ENCODE measurements at places on chromosomes 2 and 18. TPM values are rescaled to one million over a fixed set of nuclear protein-coding genes. Genes with fewer than 3 reads are reported as not detected.

GRCh38 chr2:36464006-36464721 lies 108.6 kb downstream of the CRIM1 start:
- no peak overlapping the region for H3K4me3 ChIP-seq
- H3K27ac ChIP-seq: no peak overlapping the region
- no peaks in the 10 kb centered on the region for H3K36me3 ChIP-seq
- no peak for DNase-seq
- no peaks in the 10 kb centered on the region for H3K4me1 ChIP-seq

DNA sequence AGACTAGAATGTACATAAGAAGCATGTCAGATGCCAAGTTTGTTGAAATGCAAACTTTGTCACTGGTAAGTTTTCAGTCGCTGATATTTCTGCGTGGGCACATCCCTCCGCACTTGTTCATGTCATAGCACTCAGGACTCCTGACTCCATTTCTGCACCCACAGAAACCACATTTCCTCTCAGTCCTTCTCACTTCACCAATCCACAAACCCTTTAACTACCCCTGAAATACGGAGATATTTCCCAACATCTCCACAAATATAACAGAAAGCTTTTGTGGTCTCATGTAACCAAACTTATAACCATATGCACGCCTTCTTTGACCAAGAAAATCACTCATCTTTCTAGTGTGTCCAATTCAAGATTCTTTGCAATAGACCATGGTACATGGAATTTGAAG lies 276.9 kb upstream of the ERBB4 start:
- DNase-seq: no peak
- H3K4me3 ChIP-seq: no peak overlapping the region
- no peaks in the 10 kb centered on the region for H3K27me3 ChIP-seq
- no peaks in the 10 kb centered on the region for H3K4me1 ChIP-seq
- H3K36me3 ChIP-seq: no peaks in the 10 kb centered on the region

DNA sequence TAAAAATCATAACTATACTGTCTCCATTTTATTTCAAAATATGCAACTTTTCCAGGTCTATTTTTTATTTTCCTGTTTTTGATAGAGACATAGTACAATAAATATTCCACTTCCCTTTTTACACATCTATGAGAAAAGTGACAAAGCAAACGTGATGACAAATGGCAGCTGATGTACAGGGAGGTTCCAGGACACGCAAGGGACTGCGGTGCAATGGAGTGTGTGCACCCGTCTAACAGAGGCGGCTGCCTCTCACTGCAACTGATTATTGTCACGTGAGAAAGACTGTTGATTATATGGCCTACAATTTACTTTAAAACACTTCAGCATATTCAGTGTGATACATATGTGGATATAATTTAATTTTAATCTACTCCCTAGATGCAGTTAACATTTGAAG lies 142.6 kb downstream of the LRRC30 start:
- no peak for DNase-seq
- H3K27me3 ChIP-seq: no peaks in the 10 kb centered on the region
- no peaks in the 10 kb centered on the region for H3K4me1 ChIP-seq
- H3K4me3 ChIP-seq: no peak overlapping the region
- no peak overlapping the region for H3K27ac ChIP-seq

Gene HIBCH
- 15.9 TPM for total RNA-seq

GRCh38 chr2:19300961-19301360 lies 57.5 kb downstream of the OSR1 start:
- peak; percentile 8 for DNase-seq
- no peaks in the 10 kb centered on the region for H3K27me3 ChIP-seq
- no peak overlapping the region for H3K27ac ChIP-seq

Gene SLC11A1
- 0.25 TPM for total RNA-seq

DNA sequence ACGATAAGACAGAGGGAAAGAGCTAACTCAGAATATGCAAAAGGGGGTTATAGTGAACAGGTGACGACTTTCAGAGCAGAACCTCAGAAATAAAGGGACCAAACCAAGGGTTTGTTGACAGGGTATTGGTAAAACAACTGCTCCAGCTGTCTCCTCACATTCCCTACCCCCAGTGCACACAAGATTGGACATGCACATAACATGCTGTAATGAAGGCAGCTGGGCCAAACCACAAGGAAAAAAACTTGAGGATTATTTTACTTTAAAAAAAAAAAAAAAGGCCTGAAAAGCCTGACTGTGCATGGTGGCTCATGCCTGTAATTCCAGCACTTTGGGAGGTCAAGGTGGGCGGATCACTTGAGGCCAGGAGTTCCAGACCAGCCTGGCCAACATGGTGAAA lies 3.5 kb downstream of the RBM43 start:
- no peaks in the 10 kb centered on the region for H3K36me3 ChIP-seq
- H3K27me3 ChIP-seq: no peaks in the 10 kb centered on the region
- no peak overlapping the region for H3K27ac ChIP-seq
- no peak overlapping the region for H3K4me3 ChIP-seq
- peak; percentile 89 for DNase-seq

Gene SERPINB11
- total RNA-seq: not detected

Gene UGT1A1
- not detected for total RNA-seq

Gene FANCL
- 31.7 TPM for total RNA-seq

Gene GPR35
- total RNA-seq: 5.1 TPM

Gene ANKRD62
- total RNA-seq: not detected

- no peak overlapping the region for H3K27ac ChIP-seq
- H3K4me1 ChIP-seq: peaks cover 8% of the 10 kb centered on the region
- H3K36me3 ChIP-seq: no peaks in the 10 kb centered on the region
- peaks cover 58% of the 10 kb centered on the region for H3K27me3 ChIP-seq
- DNase-seq: no peak
These were observed 4.7 kb downstream of the CDK5R2 start for GRCh38 chr2:218964041-218964771.

DNA sequence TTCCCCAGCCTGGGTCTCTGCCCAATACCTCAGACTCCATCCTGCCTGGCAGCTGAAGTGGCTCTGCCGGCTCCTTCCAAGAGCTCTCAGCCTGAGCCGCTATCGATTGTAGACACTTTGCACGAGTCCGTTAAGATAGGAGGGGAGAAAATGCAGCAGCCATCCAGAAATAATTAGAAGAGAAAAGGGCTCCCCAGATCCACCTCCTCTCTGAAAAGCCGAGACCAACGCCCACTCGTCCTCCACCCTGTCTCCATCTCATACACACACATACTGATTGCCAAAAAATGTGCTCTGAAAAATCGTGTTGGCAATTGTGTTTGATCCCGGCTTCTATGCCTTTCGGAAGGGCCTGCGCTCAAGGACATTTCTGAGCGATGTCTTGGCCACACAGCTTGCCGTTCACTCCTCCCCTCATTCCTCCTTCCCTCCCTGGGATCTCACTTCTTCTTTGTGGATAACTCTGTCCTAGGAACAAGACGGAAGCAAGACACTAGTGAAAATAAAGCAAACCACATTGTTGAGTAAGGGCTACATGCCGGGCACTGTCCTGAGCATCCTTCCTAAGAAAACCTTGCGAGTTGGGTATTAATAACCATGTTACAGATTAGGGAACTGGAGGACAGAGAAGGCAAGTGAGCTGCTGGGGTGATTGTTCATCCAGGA lies 372.8 kb upstream of the MYT1L start:
- H3K27ac ChIP-seq: no peak overlapping the region
- no peaks in the 10 kb centered on the region for H3K36me3 ChIP-seq
- no peaks in the 10 kb centered on the region for H3K27me3 ChIP-seq
- no peaks in the 10 kb centered on the region for H3K4me1 ChIP-seq

Gene TRAF3IP1
- total RNA-seq: 13.9 TPM

DNA sequence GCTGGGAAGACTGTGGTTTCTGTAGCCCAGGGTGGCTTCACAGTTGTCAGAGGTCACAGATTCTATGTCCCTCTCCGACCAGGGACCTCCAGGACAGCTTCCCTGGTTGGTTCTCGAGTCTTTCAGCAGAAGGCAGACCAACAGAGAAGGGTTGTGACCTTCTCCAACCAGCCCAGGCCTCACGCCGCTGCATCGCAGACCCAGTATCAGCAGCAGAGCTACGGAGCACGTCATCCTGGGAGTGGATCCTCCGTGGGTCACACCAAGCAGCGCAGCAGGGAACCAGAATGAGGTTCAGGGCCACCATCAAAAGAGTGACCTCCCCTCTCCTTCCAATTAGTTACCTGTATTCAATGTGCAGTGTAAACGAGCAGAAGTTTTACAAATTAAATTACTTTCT lies 49.3 kb downstream of the ST3GAL5 start:
- H3K27me3 ChIP-seq: no peaks in the 10 kb centered on the region
- H3K27ac ChIP-seq: no peak overlapping the region
- DNase-seq: no peak
- H3K36me3 ChIP-seq: no peaks in the 10 kb centered on the region
